ENCODE measurements at places on chromosomes 5 and 9. TPM values are rescaled to one million over a fixed set of nuclear protein-coding genes. Genes with fewer than 3 reads are reported as not detected.
A peak's percentile ranks its signal among the peaks of the same experiment; 100 is the strongest.

DNA sequence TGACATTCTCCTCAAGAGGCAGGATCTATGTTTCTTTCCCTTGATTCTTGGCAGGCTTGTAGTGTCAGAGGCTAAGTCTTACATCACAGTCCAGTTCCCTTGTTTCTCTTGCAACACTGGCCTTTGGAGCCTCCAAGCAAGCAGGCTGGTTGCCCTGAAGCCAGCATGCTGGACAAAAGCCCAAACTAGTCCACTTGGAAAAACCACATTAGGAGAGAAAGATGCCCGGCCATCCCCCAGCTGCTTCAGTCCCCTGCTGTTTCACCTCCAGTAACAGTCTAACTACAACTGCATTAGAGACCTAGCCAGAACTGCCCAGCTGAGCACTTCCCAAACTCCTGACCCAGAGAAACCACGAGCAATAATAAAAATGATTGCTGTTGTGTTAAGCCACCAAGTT is 87.6 kb downstream of the ADAMTS6 start:
- no peaks in the 10 kb centered on the region for H3K4me1 ChIP-seq
- H3K27me3 ChIP-seq, result no peaks in the 10 kb centered on the region
- no peak overlapping the region for H3K27ac ChIP-seq
- H3K4me3 ChIP-seq, result no peak overlapping the region
- no peaks in the 10 kb centered on the region for H3K36me3 ChIP-seq

GRCh38 chr5:65356274-65356673 is 125.4 kb downstream of the ADAMTS6 start:
- no peak overlapping the region for H3K4me3 ChIP-seq
- H3K27ac ChIP-seq, result no peak overlapping the region
- no peaks in the 10 kb centered on the region for H3K4me1 ChIP-seq
- no peaks in the 10 kb centered on the region for H3K27me3 ChIP-seq
- no peak for DNase-seq
- no peaks in the 10 kb centered on the region for H3K36me3 ChIP-seq

GRCh38 chr5:102218159-102218558 is 77.9 kb downstream of the SLCO4C1 start:
- no peaks in the 10 kb centered on the region for H3K36me3 ChIP-seq
- H3K27ac ChIP-seq, result no peak overlapping the region
- no peaks in the 10 kb centered on the region for H3K27me3 ChIP-seq
- H3K4me3 ChIP-seq, result no peak overlapping the region

- no peak for DNase-seq
- H3K36me3 ChIP-seq, result no peaks in the 10 kb centered on the region
- no peaks in the 10 kb centered on the region for H3K4me1 ChIP-seq
- H3K4me3 ChIP-seq, result no peak overlapping the region
Measured at GRCh38 chr5:154316223-154316935, 125.8 kb downstream of the GALNT10 start.

The FST gene
- total RNA-seq, result 0.51 TPM

DNA sequence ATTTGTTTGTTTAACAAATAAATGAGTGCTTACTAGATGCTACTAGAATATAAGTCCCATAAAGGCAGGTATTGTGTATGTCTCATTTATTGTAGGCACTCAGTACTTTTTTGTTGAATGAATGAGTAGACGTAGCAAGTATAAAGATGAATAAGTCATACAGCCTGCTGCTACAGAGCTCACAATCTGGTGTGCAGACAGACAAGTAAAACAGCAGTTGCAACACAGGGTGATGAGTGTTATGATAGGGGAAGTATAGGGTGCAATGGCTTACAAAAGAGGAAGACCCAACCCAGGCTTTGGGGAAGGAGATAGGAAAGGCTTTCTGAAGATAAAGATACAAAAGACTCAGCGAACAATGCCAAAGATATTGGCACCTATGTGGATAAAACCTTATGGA is 47.7 kb downstream of the SH3RF2 start:
- peaks cover 44% of the 10 kb centered on the region for H3K4me1 ChIP-seq
- DNase-seq, result no peak
- no peak overlapping the region for H3K4me3 ChIP-seq
- no peaks in the 10 kb centered on the region for H3K27me3 ChIP-seq
- no peaks in the 10 kb centered on the region for H3K36me3 ChIP-seq
- H3K27ac ChIP-seq, result no peak overlapping the region

The B4GALT1 gene
- total RNA-seq, result 57.4 TPM

DNA sequence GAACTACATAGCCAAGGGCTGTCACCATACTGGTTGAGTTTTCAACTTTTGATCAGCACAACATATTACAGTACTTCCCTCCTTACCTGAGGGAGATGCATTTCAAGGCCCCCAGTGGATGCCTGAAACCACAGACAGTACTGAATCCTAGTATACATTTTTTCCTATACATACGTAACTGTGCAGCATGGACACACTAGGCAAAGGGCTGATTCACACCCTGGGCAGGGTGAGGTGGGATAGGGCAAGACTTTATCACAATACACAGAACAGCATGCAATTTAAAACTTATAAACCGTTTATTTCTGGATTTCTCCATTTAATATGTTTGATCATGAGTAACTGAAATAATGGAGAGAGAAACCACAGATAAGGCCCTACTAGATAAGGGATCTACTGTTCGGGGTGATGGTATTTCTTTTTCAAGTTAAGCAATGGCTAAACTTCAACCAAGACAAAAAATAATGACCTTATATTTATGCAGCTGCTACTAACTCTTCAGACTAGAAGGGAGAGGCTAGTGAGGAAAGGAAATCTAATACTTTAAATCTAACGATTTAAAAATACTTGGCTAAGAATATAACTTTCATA is 186.9 kb upstream of the GNA14 start:
- H3K27me3 ChIP-seq, result no peaks in the 10 kb centered on the region
- H3K4me1 ChIP-seq, result no peaks in the 10 kb centered on the region
- no peak overlapping the region for H3K27ac ChIP-seq
- H3K36me3 ChIP-seq, result no peaks in the 10 kb centered on the region
- H3K4me3 ChIP-seq, result no peak overlapping the region

The IER5L gene
- 44.6 TPM for total RNA-seq

GRCh38 chr5:65481635-65482295 is at the start of gene ADAMTS6:
Gene ADAMTS6 (minus strand): TSS chr5:65481920. CDS start chr5:65473673, 8,247 bp downstream.
- H3K4me3 ChIP-seq, result peak within 1 kb of the TSS; percentile 70
- H3K27ac ChIP-seq, result peak within 1 kb of the TSS; percentile 6
- H3K36me3 ChIP-seq, result no peaks in the 10 kb centered on the region
- no peak for DNase-seq
- H3K27me3 ChIP-seq, result peaks cover 21% of the 10 kb centered on the region
- peaks cover 9% of the 10 kb centered on the region for H3K4me1 ChIP-seq

- no peak for DNase-seq
- H3K36me3 ChIP-seq, result no peaks in the 10 kb centered on the region
- H3K4me3 ChIP-seq, result no peak overlapping the region
- no peak overlapping the region for H3K27ac ChIP-seq
- no peaks in the 10 kb centered on the region for H3K4me1 ChIP-seq
Measured at GRCh38 chr5:89178541-89178940, 295.6 kb upstream of the MEF2C start.

- H3K4me1 ChIP-seq, result peaks cover 77% of the 10 kb centered on the region
- H3K4me3 ChIP-seq, result no peak overlapping the region
- no peaks in the 10 kb centered on the region for H3K36me3 ChIP-seq
- peak overlapping the region; percentile 78 for H3K27ac ChIP-seq
- DNase-seq, result no peak
Measured at GRCh38 chr9:35906923-35907699, 1.1 kb downstream of the HRCT1 start.

GRCh38 chr9:134933076-134933659 is 15.5 kb upstream of the FCN1 start:
- peaks cover 3% of the 10 kb centered on the region for H3K27me3 ChIP-seq
- DNase-seq, result no peak
- no peak overlapping the region for H3K27ac ChIP-seq
- no peak overlapping the region for H3K4me3 ChIP-seq
- H3K36me3 ChIP-seq, result no peaks in the 10 kb centered on the region

The SEMA5A gene
- total RNA-seq, result 0.15 TPM

The SCGB3A2 gene
- total RNA-seq, result 0.39 TPM

The CER1 gene
- total RNA-seq, result not detected

- no peaks in the 10 kb centered on the region for H3K27me3 ChIP-seq
- DNase-seq, result no peak
- no peaks in the 10 kb centered on the region for H3K4me1 ChIP-seq
- H3K36me3 ChIP-seq, result no peaks in the 10 kb centered on the region
- H3K27ac ChIP-seq, result no peak overlapping the region
- no peak overlapping the region for H3K4me3 ChIP-seq
Measured at GRCh38 chr5:7837403-7837802, 13.5 kb downstream of the CFAP90 start.

GRCh38 chr9:116978155-116978554 is 291.1 kb downstream of the TRIM32 start:
- no peak overlapping the region for H3K27ac ChIP-seq
- DNase-seq, result no peak
- H3K4me3 ChIP-seq, result no peak overlapping the region
- H3K27me3 ChIP-seq, result no peaks in the 10 kb centered on the region
- H3K4me1 ChIP-seq, result no peaks in the 10 kb centered on the region
- H3K36me3 ChIP-seq, result no peaks in the 10 kb centered on the region

The SLC34A3 gene
- total RNA-seq, result not detected

The LRRC19 gene
- total RNA-seq, result not detected

- H3K27ac ChIP-seq, result no peak overlapping the region
- H3K4me1 ChIP-seq, result no peaks in the 10 kb centered on the region
- H3K36me3 ChIP-seq, result no peaks in the 10 kb centered on the region
- H3K27me3 ChIP-seq, result no peaks in the 10 kb centered on the region
Measured at GRCh38 chr5:13003457-13003856, 941.0 kb downstream of the DNAH5 start.

DNA sequence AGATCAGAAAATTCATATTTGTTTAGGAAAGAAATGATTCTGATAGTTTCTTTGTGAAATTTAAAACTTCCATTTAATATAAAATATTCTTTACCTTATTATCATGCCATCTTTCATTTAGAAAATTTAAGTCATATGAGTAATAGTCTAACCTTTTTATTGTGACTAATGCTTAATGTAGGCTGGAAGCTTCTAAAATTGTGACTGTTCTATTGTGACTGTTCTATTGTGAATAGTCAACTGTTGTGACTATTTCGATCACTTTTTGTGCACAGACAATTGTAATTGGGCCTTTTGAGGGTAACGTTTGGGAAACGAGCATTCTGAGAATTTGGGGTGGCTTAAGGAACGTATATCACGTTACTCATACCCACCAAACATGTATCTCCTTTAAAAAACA is 100.0 kb downstream of the PARP8 start:
- no peak overlapping the region for H3K4me3 ChIP-seq
- H3K27me3 ChIP-seq, result no peaks in the 10 kb centered on the region
- no peaks in the 10 kb centered on the region for H3K4me1 ChIP-seq
- peaks cover 2% of the 10 kb centered on the region for H3K36me3 ChIP-seq

DNA sequence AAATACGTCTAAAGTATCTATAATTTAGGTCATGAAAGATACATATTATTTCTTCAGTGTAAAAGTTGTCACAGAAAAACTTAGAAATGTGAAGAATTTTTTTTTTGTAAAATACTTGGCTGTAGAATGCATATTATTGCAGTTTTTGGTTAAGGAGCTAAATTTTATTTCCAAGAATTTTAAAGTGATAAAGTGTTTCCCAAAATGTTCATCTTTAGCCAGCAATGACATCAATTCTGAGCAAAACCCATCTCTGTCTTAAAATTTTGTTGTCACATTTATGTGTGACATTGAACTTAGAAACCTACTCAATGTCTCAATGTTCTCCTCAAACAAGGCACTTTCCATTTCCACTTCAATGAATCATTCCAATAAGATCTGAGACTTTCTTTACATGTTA is 47.8 kb upstream of the RPS23 start:
- H3K4me1 ChIP-seq, result no peaks in the 10 kb centered on the region
- no peaks in the 10 kb centered on the region for H3K36me3 ChIP-seq
- H3K27ac ChIP-seq, result no peak overlapping the region
- H3K4me3 ChIP-seq, result no peak overlapping the region
- H3K27me3 ChIP-seq, result peaks cover 8% of the 10 kb centered on the region
- no peak for DNase-seq

GRCh38 chr5:96381526-96381925 is 51.5 kb downstream of the PCSK1 start:
- H3K36me3 ChIP-seq, result no peaks in the 10 kb centered on the region
- H3K4me1 ChIP-seq, result no peaks in the 10 kb centered on the region
- no peak for DNase-seq
- no peak overlapping the region for H3K27ac ChIP-seq

GRCh38 chr9:122396614-122397148 is 25.9 kb downstream of the PTGS1 start:
- H3K36me3 ChIP-seq, result no peaks in the 10 kb centered on the region
- H3K27ac ChIP-seq, result no peak overlapping the region
- H3K4me1 ChIP-seq, result no peaks in the 10 kb centered on the region

The INSL6 gene
- not detected for total RNA-seq

- H3K4me3 ChIP-seq, result no peak overlapping the region
- DNase-seq, result no peak
- H3K27me3 ChIP-seq, result no peaks in the 10 kb centered on the region
- H3K27ac ChIP-seq, result no peak overlapping the region
- no peaks in the 10 kb centered on the region for H3K36me3 ChIP-seq
- H3K4me1 ChIP-seq, result peaks cover 6% of the 10 kb centered on the region
Measured at GRCh38 chr5:88657136-88657535, 225.8 kb downstream of the MEF2C start.

DNA sequence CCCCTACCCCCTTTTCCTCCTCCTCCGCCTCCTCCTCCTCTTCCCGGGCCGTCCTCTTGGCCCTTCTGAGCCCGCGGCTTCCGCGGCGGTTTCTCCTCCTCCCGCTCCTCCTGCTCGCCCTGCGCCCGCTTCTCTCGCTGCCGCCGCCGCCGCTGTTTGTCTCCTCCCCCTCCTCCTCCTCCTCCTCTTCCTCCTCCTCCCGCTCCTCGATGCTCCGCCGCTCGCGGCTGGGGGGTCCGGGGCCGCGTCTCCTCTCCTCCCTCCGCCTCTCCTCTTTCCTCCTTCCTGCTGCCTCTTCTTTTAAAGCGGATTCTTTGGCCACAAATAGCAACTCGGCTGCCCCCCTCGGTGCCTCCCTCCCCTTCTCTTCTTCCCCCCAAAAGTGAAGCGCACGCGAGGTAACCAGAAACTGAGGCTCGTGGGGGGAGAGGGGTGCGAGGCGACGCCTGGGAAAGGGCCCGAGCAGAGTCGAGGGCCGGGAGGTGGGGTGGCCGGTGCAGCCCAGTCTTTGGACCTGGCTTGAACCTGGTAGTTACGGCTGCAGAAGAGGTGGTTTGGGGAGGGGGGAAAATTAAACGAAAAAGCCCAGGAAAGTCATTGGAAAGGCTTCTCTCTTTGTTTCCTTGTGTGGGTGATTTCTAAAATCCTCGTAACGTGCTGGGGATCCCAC is 1058.5 kb upstream of the DMAC1 start:
- no peaks in the 10 kb centered on the region for H3K27me3 ChIP-seq
- no peaks in the 10 kb centered on the region for H3K36me3 ChIP-seq
- no peak overlapping the region for H3K27ac ChIP-seq
- DNase-seq, result no peak
- no peaks in the 10 kb centered on the region for H3K4me1 ChIP-seq

- H3K4me3 ChIP-seq, result no peak overlapping the region
- no peaks in the 10 kb centered on the region for H3K4me1 ChIP-seq
- no peaks in the 10 kb centered on the region for H3K27me3 ChIP-seq
- DNase-seq, result no peak
- H3K27ac ChIP-seq, result no peak overlapping the region
Measured at GRCh38 chr9:79195879-79196278, 375.9 kb upstream of the TLE4 start.

The PCDHB13 gene
- 1.0 TPM for total RNA-seq

DNA sequence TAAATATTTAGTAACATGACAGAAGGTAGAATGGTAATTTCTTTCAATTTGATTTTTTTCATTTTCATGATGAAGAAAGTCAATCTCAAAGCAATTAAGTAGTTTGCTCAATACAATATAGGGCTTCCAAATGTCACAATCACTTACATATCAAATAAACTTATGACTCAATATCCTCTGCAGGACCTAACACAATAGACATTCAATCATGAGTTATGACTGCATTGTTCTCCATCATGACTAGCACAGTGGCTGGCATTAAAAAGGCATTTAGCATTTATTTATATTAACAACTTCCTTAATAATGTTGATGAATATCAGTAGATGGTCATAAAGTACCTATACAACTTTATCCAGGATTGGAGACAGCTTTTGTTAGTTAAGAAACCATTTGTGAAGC is 1499.6 kb downstream of the EFNA5 start:
- no peak for DNase-seq
- H3K36me3 ChIP-seq, result no peaks in the 10 kb centered on the region
- H3K4me1 ChIP-seq, result no peaks in the 10 kb centered on the region
